SJCRH30 (cell line): ENCODE measurements at places on chromosomes 11 and 22. TPM values are rescaled to one million over a fixed set of nuclear protein-coding genes. Genes with fewer than 3 reads are reported as not detected.

The CD81 gene
- total RNA-seq = 95.3 and 97.7 TPM in 2 replicates

The APOBEC3H gene
- total RNA-seq = not detected in 2 replicates

- no peak for DNase-seq
These were observed 416.3 kb downstream of the AASDHPPT start for GRCh38 chr11:106493751-106494150.

The OR52I2 gene
- not detected in 2 replicates for total RNA-seq

DNA sequence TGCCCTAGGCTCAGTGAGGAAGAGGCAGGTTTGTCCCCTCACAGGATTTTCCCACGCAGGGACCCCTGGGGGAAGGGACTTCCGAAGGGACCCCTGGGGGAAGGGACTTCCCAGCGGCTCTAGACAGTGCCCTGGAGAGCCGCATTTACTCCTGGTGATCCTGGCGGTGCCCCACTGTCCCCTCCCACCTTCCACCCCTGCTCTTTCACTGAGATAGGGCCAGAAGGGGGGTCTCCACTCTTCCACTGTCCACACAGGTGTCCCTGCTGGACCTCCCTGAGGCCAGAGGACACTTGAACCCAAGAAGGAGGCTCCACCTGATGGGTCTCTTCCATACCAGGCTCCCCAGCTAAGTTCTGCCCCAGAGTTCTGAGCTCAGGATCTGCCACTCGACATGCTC, 1333.9 kb downstream of the BRD1 start:
- DNase-seq = no peak

GRCh38 chr11:18669219-18669596, 29.4 kb upstream of the TMEM86A start:
- no peak for DNase-seq

DNA sequence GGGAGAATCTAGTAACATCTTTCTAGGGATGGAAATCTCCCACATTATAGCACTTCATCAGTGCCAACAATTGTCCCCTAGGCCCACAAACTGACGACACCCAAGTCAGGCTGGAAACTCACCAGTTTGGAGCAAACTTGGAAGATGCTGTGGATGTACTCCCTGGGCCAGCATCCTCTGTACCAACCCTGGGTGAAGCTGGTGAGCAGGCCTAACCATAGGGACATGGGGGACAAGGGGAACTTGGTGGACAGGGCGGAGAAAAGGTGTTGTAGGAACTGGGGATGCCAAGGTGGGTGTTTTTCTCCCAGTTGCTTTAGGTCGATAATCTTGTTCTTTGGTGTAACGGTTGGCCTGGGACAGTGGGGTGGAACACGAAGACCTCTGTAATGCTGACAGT, 42.2 kb downstream of the DRG1 start:
- no peak for DNase-seq

The TPBGL gene
- not detected in 2 replicates for total RNA-seq

- no peak for DNase-seq
These were observed 67.5 kb downstream of the PLEKHA7 start for GRCh38 chr11:16946477-16947282.

DNA sequence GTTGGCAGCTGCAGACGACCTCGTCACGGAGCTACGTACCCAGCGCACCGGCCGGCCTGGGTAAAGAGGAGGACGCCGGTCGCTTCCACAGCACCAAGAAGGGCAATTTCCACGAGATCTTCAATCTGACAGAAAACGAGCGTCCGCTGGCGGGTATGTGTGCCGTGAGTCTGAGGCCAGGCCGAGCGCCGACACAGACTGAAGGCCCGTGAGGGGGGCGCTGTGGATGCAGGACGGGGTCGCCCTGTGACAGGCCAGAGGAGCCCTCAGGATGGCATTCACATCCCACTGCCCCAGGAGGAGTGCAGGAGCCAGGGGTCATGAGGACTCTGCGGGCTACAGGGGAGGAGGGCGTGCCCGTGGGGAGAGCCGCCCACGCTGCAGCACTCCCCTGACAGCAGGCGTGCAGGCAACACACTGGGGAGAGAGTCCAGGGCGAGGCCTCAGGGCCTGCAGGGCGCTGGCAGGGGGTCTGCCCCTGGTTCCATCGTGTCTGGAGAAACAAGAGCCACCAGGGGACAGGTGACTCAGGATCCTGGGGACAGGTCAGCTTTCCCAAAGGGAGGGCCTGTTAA, 53.6 kb downstream of the GRAMD4 start:
- no peak for DNase-seq
